ENCODE measurements at places on chromosomes 11 and 22.

GRCh38 chr11:116929414-116930090 lies 92.1 kb upstream of the APOA1 start:
- no peak for DNase-seq

DNA sequence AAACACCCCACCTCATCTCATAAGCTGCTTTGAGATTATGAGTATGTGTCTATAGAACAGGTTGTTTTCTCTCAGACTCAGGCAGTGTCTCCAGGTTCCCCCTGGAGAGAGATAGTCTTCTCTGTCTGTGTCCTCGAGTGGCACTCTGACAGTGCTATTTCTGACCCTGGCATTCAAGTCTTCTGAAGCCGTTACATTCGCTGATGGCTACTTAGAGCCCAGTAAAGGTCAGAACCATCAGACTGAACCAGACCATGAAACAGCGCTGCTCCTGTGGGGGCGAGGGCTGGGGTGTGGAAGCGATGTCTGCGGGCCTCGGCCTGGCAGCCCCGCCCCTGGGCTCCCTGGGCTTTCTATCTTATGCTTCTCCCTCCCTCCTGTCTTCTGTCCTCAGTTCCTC lies 23.5 kb downstream of the SHISA8 start:
- no peak for DNase-seq

- no peak for DNase-seq
These were observed 192.1 kb downstream of the IGLL1 start for GRCh38 chr22:23387827-23388516.

DNA sequence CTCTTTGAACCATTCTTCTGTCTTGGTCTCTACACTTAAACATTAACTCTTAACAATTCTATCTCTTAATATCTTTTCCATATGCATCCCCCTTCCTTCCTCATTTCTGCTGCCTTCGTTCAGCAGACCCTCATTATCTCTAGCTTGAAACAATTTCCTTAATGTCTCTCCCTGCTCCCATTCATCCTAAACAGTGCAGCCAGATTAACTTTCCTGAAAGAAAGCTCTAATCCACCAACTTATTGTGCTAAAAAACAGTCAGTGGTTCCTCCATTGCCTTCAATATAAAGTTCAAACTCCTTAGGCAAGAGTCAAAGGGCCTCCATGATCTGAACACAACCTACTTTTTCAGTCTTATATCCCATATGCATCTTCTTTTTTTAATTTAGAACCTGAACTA lies 42.5 kb downstream of the SOX6 start:
- no peak for DNase-seq

GRCh38 chr11:79663017-79663416 lies 222.2 kb upstream of the TENM4 start:
- DNase-seq: no peak

GRCh38 chr11:61860054-61860903 lies 31.1 kb downstream of the FADS3 start:
- no peak for DNase-seq

- no peak for DNase-seq
These were observed 110.8 kb downstream of the UVRAG start for GRCh38 chr11:75925785-75926164.

DNA sequence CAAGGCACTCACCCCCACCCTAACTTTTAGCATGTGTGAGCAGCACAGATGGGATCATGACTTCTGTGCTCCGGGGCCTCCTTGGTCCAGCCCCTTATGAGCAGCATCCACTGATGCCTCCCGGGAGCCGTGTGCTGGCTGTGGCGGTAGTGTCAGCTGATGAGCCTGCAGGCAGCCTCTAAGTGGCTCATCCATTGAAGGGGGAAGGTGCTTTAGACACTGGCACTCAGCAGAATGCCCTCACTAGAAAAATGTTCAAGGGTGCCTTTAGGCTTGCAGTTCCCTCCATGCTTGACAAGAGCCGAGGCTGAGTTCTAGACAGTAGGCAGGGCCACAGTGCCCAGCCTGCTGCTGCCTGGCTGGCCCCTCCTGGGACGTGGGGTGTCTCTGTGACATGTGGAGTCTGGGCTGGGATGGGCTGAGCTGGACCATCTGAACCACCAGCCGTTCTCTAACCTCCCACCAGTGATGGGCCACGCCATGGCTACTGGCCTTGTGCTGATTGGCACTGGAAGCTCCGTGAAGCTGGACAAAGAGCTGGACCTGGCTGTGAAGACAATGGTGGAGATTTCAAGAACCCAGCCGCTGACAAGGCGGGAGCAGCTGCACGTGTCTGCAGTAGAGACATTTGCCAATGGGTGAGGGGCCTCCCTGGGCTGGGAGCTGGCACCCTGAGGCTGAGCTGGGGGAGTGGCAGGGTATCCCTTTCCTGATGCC lies 5.8 kb downstream of the TTC38 start:
- DNase-seq: no peak

DNA sequence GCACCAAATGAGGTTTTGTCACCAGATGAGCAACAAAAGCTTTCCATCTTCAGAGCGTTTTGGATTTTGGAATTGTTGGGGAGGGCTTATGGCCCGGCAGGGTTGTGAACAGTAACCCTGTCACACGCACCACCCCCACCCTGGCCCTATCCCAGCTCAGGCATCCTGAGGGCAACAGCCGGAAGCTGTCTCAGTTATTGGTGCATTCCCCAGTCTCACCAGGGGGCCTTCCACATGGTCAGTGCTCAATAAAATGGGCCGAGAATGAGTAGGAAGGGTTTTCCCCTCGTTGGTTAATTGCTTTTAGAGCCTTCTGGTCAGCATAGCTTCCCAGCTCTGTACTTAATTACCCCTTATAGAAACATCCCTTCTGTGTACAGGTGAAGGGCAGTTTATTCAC lies 46.0 kb downstream of the LRP5 start:
- no peak for DNase-seq

GRCh38 chr11:110492321-110492685 lies 62.6 kb downstream of the FDX1 start:
- DNase-seq: no peak

Data from stimulated activated CD4-positive, alpha-beta T cell treated with anti-CD3 and anti-CD28 coated beads, Interleukin-1b, Interleukin-23, amount 100 ng/mL, for 4 hours (primary cell).